ENCODE measurements at places on chromosomes 1 and 21. TPM values are rescaled to one million over a fixed set of nuclear protein-coding genes. Genes with fewer than 3 reads are reported as not detected.

GRCh38 chr1:85339089-85339488 lies 62.7 kb upstream of the BCL10 start:
- no peak for DNase-seq

GRCh38 chr1:226675715-226676357 lies 63.2 kb downstream of the ITPKB start:
- DNase-seq = no peak

LIN9 gene
- 14.8 TPM for total RNA-seq

DNA sequence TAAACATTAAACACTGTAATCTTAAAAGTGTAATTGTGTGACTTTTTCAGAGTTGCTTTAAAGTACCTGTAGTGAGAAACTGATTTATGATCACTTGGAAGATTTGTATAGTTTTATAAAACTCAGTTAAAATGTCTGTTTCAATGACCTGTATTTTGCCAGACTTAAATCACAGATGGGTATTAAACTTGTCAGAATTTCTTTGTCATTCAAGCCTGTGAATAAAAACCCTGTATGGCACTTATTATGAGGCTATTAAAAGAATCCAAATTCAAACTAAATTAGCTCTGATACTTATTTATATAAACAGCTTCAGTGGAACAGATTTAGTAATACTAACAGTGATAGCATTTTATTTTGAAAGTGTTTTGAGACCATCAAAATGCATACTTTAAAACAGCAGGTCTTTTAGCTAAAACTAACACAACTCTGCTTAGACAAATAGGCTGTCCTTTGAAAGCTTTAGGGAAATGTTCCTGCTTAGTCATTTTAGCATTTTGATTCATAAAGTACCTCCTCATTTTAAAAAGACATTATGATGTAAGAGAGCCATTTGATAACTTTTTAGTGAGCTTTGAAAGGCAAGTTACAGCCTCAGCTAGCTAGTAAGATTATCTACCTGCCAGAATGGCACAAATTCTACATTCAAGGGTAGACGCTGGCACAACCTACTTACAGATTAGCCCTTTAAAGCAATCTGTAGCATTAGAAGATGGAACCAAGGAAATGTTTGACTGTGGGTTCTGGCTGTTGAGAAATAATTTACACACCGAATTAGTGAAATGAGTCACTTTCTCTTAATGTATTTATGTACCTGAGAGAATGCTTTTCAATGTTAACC lies 9.4 kb downstream of the SOD1 start:
- DNase-seq = no peak

- no peak for DNase-seq
Observed at GRCh38 chr1:160167056-160167455, 15.7 kb downstream of the ATP1A4 start.

DNA sequence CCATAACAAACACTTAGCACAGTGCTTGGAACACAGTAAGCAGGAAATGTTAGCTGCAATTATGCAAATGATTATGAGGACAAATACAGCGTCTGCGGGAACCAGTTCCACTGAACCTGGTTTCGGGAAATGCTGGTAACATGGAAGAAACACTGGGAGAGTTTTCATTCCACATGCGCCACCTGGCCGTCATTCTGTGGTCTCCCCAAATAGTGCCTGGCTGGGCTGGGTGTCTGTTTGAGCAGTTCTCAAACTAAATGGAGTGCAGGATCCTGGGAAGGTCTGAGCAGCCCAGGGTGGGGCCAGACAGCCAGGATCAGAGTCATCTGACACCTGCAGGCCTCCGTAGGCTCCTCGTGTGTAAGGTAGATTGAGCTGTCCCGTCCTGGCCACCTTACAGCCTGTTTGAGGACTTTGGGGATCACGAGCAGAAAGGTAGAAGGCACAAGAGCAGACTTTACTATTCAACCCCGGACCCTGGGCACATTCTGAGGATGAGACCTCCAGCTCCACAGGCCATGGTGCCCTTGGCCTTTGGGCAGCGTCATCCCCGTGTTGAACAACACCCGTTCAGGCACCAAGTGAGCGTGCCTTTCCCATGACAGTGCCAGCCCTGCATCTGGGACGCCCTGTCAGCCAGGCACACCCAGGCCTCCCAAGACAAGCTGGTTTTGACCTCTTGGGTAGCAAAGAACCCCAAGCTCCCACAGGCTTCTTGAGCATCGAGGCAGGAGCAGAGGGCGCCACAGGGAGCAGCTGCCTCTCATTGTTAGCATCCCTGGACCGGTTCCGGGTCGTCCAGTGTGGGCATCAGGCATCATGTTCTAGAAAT lies 101.9 kb downstream of the PRDM2 start:
- no peak for DNase-seq

- DNase-seq = no peak
Observed at GRCh38 chr1:91633438-91633837, 132.8 kb downstream of the CDC7 start.

GUCA2A gene
- not detected for total RNA-seq

GRCh38 chr1:226293553-226293920 lies 15.4 kb downstream of the LIN9 start:
- DNase-seq = no peak

LHX8 gene
- total RNA-seq = not detected

DNA sequence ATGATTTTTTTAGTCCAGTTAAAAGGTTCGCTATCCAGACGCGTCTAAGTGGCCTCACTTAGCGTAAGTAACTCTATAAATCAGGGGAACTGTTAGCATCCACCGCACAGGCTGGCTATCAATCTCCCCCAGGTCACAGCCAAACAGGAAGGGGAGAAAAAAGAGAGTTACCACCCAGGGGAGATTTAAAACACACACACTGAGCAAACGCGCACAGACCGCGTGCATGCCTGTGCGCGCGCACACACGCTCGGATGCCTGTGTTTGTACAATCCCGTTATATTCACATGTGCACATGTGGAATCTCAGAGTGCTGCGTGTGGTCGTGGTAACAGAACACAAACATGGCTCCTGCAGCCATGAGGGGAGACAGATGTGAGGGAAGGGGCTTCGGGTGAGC lies 125.4 kb downstream of the CASZ1 start:
- no peak for DNase-seq

FTCD gene
- total RNA-seq = 1.4 TPM

Measured in neural crest cell (in vitro differentiated cells).